Cerebellar cortex (tissue), 1 donor: ENCODE measurements at places on chromosomes 13 and 19.

- no peak for DNase-seq
Measured at GRCh38 chr19:53365899-53366493, 491 bp downstream of the ZNF525 start.

GRCh38 chr13:76474356-76474755, 411.8 kb downstream of the KCTD12 start:
- DNase-seq, result no peak

GRCh38 chr19:14472202-14472938, 2.8 kb downstream of the PTGER1 start:
- DNase-seq, result peak; percentile 49

DNA sequence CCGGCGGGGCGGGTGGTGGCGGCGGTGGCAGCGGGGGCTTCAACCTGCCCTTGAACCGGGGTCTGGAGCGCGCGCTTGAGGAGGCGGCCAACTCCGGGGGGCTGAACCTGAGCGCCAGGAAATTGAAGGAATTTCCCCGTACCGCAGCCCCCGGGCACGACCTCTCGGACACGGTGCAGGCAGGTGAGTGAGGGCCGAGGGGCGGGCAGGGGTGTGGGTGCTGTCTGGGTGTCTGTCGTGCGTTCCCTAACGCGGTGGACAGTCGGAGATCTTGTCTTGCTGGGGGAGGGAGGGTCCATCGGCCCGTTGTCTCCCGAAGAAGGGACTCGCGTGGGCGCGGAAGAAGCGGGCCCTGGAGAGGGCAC, 533 bp downstream of the LRCH1 start:
- DNase-seq, result no peak

GRCh38 chr13:38824342-38824741, 137.5 kb downstream of the FREM2 start:
- DNase-seq, result no peak

- no peak for DNase-seq
Measured at GRCh38 chr19:11269408-11269807, 7.1 kb upstream of the DOCK6 start.

DNA sequence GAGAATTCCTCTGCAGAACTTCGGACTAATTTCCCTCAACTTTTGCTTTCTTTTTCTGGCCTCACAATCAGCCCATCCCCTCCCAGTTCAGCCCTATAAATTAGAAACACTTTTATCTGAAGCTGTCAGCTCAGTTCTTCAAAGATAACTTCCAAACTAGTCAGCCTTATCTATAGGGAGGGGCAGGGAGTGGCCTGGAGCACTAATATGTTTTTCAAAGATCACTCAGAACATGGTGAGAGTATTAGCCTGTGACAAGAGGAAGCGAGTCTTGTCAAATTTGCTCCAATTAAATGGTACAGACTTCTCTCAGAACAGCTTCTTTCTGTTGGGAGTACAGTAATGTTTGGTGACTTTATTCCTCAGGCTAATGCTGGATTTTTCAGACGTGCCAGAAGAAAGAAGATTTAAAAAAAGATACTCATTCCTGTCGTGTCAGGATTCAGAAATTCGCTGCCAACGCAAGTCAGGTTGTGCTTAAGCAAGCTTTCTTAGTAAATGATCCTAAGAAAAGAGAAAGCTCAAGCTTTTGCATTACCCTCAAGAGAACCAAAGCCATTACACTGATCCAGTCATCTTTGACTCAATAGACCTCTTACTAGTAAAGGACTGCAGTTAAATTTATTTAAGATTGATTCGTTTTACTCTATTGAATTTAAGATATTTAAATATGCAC, 1033.6 kb downstream of the SLITRK5 start:
- no peak for DNase-seq

GRCh38 chr13:56755181-56755935, 385.4 kb upstream of the PRR20A start:
- no peak for DNase-seq

DNA sequence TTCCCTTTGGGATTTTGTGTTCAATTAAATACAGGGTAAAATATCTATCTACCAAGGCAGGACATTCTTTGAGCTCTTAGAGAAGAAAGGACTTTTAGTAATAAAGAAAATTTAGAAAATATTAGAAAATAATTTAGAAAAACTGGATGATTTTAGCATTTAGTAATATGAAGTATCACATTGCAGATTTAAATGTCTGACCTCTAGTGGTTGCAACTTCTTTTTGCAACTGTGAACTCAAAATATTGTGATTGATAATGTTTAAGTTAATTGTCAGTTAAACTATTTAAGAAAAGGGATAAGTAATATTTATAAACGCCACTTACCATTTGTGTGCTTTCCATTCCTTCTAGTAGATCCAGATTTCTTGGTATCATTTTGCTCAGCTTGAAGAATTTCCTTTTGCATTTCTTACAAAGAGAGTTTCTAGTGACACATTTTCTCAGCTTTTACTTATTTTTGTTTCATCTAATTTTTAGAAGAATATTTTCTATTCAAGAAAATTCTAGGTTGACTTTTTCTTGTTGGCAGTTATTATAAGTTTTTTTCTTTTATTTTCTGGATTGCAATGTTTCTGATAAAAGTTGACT, 10.3 kb upstream of the POSTN start:
- no peak for DNase-seq

DNA sequence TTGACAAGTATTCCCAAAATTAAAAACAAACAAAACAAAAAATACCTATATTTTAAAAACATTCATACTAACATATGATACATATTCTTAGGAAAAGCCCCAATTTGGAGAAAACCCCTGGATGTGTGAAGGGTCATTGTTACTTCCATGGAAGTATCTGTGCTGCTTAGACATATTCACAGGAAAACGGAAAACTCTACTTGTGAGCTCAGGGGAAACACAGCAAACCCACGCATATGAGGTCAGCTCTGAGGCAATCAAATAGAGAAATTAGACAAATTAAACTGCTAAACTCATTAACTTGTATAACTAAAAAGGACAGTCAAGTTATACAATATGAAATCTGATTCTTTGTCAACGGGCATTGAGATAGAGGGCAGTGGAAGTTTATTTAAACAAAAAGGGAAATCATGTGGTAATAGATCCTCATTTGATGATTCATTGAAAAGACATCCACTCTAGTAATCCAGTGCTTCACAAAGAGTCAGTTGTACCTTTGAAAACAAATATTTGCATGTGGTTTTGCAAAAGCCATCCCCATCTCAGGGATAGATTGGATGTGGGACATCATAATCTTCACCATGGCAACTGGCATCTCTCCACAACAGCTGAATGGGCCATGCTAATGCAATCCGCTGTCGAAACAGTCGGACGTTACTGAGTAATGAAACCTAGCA, 423.4 kb downstream of the ITGBL1 start:
- no peak for DNase-seq

GRCh38 chr19:411723-412355, 2.9 kb upstream of the C2CD4C start:
- DNase-seq, result no peak

GRCh38 chr13:65724226-65724625, 1505.9 kb downstream of the PCDH9 start:
- no peak for DNase-seq

DNA sequence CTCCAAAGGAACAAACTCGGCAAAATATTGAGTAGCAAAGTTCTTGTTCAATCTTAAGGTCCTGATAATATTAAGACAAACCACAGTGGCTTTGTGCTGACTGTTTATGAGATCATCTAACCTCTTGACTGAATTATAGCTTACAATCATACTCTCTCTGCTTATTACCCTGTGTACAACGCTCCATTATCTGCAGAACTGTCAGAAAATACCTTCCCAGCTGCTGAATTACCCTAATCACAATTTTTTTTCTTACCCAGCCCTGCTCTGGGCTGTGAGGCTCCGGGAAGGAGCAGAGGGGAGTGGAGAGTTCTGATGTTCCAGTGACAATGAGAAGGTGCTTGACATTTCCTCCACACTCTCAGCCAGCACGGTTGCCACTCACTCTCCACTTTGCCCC, 64.8 kb downstream of the DCT start:
- no peak for DNase-seq

DNA sequence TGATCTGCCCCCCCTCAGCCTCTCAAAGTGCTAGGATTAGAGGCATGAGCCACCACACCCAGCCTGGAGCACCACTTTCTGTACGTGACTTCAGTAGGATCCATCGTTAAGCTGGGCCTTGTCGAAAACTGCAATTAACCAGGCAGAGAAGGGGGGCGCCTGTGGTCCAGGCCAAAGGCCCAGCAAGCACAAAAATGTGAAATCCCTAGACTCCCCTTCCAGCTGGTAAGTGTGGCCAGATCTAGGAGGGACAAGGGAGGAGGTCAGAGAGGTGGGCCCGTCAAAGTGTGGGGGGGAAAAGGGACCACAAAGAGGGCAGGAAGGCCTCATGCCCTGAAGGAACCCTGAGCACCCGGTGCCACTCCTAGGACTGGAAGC, 13.8 kb downstream of the DDX39A start:
- no peak for DNase-seq

- no peak for DNase-seq
Measured at GRCh38 chr13:47908197-47908902, 92.7 kb downstream of the SUCLA2 start.

GRCh38 chr19:41478875-41479756, 36.2 kb downstream of the ERICH4 start:
- no peak for DNase-seq

DNA sequence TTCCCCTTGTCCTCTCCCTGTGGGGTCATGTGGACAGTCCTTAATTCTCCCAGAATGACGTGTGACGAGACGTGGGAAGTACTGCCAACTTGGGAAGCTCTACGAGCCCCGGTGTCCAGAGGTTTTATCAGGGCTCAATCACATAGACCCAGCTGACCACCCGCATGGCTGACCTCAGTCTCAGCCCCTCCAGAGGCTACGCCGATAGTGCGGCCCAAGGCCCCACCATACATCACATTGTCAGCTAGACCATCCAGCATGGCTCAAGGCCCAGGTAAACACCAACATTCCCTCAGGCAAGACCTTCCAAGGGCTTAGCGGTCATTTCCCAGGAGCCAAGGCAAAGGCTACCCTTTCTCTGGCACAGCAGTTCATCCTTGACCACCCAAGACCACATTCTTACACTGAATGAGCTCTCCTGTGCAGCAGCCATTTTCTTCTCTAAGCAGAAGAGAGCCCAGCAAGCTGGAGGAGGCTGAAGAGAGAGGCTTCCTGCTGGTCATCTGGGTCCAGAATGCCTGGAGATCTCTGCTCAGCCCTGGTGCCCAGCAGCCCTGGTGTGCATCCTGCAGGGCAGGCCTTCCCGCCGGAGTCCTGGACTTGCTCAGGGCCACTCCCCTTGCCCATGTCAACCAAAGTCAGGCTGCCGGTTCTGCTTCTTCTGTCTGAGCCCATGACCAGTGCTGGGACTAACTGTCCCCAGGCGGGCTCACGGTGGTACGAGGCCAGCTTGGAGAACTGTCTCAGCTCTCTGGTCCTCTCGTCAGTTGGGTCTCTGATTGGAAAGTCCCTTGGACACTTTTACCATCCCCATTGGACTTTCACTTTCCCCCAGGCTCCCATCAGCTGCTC, 7.9 kb upstream of the F10 start:
- no peak for DNase-seq

DNA sequence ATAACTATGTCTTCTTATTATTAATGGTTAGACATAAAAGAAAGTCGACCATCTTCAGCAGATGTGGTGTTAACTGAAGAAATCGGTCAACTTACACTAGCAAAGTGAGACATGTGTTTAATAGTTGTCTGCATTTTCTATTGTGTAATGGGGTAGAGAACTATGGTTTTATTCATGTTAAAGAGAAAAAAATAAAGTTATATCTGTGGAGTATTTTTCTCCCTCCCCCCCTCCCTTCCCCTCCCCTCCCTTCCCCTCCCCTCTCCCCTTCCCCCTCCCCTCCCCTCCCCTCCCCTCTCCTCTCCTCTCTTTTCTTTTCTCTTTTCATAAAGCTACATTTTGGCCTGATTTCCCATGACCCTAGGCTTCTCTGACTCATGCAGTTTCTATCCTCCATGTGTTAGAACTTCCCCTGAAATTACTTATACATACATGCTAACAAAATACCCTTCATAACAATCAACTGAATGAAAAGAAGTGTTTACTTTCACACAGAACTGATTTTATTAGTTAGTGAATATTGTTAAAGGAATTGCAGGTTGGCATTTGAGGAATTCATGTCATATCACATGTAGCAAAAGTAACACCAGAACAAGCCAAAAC, 1431.0 kb upstream of the ATXN8OS start:
- DNase-seq, result no peak

GRCh38 chr13:88627071-88627470, 955.9 kb downstream of the SLITRK5 start:
- DNase-seq, result no peak

DNA sequence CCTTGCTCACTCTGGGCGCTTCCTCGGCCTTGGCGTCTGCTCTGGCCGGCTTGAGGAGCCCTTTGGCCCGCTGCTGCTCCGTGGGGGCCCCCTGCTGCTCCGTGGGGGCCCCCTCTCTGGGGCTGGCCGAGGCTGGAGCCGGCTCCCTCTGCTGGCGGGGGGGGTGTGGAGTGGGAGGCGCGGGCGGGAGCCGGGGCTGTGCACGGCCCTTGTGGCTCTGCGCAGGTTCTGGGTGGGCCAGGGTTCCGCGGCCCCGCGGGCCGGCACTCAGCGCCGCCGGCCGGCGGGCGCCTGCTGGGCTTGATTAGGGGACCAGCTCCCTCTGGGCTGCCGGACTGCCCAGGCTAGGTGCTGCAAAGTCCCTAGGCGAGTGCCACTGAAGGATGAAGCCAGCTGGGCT, 436.2 kb downstream of the SLITRK6 start:
- DNase-seq, result no peak

DNA sequence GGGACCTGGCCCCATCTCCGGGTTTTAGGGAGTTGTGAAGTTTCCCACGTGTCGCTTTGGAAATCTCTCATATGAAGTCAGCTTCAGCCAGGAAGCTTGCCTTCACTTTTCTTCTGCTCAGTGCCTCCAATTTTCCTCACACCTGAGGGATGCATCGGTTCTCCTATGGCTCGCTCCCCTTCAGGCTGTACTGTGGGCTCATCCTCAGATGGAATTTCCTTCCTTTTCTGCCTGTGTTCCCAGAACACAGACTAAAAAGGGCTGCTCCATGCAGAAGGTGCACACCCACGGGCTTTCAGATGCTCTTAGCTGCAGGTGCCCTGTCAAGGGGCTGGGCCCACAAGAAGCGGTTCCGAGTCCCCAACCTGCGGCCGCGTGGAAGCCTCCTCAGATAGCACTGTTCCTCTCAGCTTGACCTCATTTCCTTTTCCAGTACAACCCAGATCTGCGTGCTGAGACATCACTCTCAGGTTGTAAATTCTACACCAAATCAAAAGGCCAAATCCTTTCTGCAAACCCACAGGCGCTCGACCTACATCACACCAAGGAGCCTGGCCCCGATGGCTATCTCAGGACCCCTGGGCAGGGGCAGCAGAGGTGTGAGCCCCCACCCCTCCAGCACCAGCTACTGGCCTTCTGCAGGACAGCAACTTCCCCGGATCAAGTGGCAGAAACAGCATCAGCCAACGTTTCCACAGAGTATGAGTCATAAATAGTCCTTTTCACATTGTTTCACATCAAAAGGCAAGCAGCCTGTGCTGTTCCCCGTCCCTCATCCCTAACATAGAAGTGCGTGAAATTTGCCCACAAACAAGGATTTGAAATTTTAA, 275.9 kb downstream of the ZNF536 start:
- DNase-seq, result no peak

GRCh38 chr19:53971673-53972072, 8.9 kb downstream of the CACNG8 start:
- DNase-seq, result no peak

- DNase-seq, result no peak
Measured at GRCh38 chr13:45040622-45041021, 51.3 kb downstream of the GPALPP1 start.
